Stimulated activated CD4-positive, alpha-beta T cell treated with anti-CD3 and anti-CD28 coated beads, Interleukin-4, amount 100 ng/mL, for 48 hours (primary cell): ENCODE measurements at places on chromosomes 3 and 15.

DNA sequence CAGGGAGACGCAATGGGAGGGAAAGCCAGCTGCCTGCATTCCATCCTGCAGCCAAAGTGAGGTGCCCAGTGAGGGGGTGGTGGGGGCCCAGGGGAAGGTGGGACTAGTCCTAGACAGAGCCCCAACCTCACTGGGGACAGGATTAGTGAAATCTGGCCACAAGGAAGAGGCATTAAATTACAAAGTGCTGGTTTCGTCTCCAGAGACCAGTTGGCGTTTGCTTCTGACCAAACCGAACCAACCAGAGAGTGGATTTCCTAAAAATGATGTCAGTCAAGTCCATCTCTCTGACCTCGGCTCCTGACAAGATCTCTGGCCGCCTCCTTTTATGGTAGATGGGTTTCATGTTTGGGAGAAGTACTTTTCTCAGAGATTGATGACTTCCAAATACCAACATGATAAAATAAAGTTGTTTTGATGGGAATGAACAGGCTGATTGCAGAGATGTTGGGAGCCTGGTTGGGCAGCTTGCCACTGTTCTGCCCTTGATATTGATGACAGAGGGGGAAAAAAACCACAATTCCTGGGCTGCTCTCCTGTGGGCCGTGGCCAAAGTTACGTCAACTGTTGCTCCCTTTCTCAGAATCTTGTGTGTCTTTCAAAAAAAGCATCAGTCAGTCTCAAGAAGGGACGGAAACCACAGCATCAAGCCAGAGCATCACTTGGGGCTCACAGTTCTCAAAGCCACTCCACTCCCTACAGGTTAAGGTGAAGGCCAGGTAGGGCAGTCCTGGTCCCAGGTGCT, 24.6 kb downstream of the ITGA11 start:
- DNase-seq = no peak

GRCh38 chr3:56260262-56260661, 208.0 kb downstream of the ERC2 start:
- DNase-seq = no peak

DNA sequence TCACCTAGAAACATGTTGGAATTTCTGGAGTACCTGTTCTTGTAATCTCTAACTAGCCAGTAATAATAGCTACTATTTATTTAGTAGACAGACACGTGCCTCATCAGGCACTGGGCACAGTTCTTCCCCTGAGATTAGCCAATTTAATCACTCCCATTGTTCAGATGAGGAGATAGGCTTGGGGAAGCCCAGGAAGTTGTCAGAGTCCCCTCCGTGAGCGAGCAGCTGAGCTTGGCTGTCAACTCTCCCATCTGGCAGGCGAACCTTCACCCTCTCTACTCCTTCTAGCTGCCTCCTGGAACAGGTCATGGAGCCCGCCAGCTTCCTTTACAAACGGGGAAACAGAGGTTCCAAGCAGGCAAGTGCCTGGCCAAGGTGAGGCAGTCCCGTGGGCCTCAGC, 31.1 kb upstream of the FGD5 start:
- no peak for DNase-seq

GRCh38 chr3:179174316-179174715, 26.2 kb downstream of the PIK3CA start:
- no peak for DNase-seq

- DNase-seq = no peak
Measured at GRCh38 chr3:16529264-16529663, 15.8 kb upstream of the RFTN1 start.

GRCh38 chr3:179603321-179603720, 1.1 kb downstream of the MRPL47 start:
- DNase-seq = no peak

GRCh38 chr3:12226031-12226430, 62.8 kb upstream of the PPARG start:
- no peak for DNase-seq

DNA sequence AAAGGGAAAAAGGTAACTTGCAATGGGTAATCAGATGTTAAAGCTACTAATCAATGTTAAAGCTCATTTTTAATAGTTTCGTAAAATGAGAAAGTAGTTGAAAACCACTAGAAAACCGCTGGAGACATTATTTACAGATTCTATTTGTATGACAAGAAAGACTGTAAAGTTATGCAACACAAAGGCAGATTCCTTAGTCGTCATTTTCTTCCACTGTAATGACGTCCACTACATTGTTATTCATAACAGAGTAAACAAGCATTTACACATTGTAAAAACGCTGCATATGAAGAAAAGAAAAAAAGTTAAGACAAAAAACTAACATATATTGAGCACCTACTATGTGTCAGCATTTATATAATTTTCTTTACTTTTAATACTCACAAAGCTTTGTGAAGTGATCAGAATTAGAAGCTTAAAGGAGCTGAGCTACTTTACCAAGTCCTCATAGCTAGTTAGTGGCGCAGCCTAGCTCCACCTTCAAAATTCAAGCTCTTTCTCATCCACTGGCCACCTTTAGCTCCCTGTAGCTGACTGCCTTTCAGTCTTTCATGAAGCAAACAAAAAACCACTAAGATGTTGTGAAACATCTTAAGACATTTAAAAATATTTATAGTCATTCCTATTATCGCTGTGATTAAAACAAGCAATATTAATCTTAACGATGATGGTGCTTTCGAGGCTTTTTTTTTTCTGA, 100.1 kb upstream of the CDIN1 start:
- DNase-seq = no peak

GRCh38 chr3:166351461-166351860, 514.2 kb upstream of the BCHE start:
- DNase-seq = no peak

DNA sequence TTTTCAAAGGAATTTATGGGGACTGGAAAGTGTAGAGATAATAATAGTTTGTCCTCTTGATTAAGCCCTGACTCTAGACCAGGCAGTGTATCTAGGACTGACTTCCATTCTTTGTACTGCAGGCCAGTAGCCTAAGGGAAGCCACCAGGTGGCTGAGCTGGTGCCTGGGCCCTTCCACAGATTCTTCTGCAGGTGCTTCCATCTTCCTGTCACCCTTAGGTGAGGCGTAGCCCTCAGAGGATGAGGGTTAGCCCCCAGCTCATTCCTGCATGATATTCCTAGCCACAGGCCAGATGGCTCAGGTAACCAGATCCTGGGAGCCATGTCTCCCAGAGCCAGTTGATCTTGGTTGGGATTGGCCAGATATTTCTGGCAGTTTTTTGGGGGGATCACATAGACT, 169.0 kb upstream of the IL12A start:
- no peak for DNase-seq

DNA sequence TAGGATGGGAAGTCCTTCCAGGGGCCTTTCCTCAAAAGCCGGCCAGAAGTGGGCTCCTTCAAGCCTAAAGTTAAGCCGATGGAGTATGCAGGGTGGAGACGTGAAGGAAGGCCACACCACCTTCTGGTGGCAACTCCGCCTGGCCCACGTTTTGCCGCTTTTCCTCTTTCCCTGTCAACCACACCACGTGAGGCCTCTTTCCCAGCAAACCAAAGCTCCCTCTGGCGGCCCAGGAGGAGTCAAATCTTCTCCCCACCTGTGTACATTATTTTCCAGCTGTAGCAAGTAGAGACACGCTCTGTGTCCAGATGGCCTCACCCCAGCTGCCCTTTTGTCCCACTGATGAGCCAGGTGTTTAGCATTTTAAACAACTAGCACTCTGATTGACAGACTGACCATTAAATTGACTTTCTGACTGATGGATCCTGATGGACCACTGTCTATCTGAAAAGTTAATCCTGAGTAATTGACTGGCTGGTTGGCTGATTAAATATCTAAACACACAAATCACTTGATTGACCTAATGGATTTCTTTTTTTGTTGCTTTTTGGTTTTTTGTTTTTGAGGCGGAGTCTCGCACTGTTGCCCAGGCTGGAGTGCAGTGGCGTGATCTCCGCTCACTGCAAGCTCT, 59.6 kb upstream of the ZBTB38 start:
- DNase-seq = no peak

DNA sequence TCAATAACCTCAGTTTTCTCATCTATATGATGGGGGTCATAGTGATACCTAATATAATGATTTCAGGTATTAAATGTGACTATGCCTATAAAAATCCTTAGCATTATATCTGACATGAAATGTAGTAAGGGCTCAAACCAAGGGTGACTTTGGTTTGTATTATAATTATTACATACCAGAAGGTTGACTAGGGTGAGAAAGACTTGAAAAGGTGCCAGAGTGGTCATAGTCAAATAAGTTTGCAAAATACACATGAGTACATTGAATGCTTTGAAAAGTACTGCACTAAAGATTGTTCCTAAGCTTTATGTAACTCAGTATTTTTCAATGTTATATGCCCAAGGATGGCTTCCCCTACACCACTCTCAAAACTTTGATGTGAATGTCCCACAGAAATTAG, 297.2 kb downstream of the ARPP21 start:
- no peak for DNase-seq

DNA sequence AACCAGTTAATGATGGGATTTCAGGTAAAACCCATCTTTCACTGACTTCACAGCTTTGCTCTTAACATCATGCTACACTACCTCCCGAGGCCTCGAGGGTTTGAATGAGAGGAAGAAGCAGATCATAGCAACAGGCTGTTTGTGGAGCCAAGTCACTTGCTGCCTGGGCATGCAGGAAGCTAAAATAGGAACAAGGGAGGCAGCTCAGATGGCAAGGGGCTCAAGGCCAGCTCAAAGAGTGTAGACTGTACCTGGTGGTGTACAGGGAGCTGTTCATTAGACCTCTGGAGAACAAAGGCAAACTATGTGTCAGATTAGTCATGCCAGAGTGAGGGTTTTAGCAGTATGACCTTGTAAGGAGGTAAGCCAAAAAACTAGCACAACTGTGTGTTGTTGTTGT, 28.8 kb downstream of the ARRDC4 start:
- no peak for DNase-seq

GRCh38 chr3:52218454-52218853, 7.0 kb downstream of the TLR9 start:
- DNase-seq = no peak

DNA sequence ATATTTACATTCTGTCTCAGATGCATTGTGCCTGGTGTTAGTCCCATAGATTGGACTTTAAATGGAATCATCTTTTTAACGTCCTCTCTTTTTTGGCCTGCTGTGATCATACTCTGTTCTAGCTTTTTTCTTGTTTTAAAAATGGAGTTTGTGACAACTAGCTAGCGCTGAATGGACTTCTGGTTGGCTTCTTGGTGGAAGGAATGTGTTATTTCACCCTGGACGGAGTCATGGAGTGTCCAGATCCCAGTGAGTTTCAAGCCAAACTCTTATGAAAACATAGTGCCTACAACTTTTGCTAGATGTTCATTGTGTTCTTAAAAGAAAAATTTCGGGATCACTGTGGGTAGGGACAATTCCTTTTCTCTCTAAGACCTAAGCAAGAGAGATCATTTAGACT, 192.6 kb downstream of the TCF12 start:
- DNase-seq = no peak

- DNase-seq = no peak
Measured at GRCh38 chr3:158084651-158085050, 21.6 kb downstream of the SHOX2 start.

DNA sequence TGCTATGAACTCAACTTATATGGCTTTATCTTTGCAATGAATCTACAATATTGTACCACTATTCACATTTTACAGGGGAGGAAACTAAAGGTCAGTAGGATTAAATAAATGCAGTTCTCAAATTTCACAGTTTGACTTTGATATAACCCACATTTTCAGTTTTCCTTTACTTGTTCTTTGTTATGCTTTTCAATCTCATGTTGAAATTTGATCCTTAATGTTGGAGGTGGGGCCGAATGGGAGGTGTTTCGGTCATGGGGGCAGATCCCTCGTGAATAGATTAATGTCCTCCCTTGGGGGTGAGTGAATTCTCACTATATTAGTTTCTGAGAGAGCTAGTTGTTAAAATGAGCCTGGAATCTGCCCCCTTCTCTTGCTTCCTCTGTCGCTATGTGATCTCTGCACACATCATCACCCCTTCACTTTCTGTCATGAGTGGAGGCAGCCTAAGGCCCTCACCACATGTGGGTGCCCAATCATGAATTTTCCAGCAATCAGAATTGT, 44.7 kb downstream of the CD200 start:
- no peak for DNase-seq

DNA sequence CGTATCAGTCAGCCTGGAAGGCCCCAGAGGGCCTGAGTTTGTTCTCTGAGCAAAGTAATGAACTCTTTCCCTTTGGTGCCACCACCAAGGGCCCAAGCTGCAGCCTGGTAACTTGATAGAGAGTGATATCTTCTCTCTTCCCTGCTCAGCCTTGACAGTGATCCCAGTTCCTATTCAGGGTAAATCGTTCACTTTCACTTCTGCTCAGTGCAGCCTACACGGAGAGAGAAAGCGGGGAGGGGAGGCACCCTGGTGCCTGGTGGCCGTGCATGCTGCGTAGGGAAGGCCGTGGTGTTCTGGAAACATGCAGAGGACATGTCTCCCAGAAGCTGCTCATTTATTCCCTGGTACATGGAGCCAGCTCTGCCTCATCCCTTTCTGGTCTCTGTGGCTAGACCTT, 54.9 kb downstream of the KIF9 start:
- DNase-seq = no peak

GRCh38 chr15:84764989-84765388, 16.6 kb downstream of the ZNF592 start:
- no peak for DNase-seq

- no peak for DNase-seq
Measured at GRCh38 chr3:185815391-185816282, 9.2 kb downstream of the IGF2BP2 start.

GRCh38 chr15:47552978-47553608, 164.2 kb upstream of the SEMA6D start:
- no peak for DNase-seq

DNA sequence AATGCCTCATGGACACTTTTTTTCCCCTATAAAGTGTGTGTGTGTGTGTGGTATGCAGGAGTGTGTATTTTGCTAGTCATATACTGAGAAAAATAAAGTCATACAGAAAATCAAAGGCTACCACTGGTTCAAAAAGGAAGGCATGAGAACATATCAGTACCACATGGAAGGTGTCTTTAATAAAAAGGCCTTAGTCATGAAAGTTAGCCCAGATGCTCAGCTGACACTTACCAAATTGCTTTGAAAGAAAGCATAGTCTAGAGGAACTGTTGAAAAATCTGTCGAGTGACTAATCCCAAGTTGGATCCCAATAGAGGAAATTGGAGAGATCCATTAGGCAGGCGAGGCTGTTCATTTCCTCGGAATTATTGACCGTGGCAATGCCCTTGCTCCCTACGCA, 432.9 kb upstream of the CFAP20DC start:
- no peak for DNase-seq

GRCh38 chr3:102258666-102259227, 176.1 kb upstream of the ZPLD1 start:
- no peak for DNase-seq

- DNase-seq = no peak
Measured at GRCh38 chr15:82532991-82533481, 7.2 kb downstream of the RPS17 start.

- no peak for DNase-seq
Measured at GRCh38 chr15:64739577-64740143, 35.7 kb downstream of the RBPMS2 start.

DNA sequence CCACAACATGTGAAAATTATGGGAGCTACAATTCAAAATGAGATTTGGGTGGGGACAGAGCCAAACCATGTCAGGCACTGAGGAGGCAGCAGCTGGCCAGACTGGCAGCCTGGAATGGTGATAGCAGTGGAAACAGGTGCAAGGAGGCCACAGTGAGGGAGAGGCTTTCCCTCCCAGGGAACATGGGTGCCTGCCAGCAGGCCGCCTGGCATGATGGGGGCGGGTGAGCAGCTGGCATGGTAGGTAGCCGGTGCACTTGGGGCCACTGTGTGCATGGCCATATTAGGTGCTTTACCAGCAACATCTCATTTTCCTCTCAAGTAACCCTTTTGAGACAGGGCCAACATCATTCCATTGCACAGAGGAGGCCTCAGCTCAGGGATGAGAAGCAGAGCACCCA, 18.3 kb upstream of the MRPS22 start:
- DNase-seq = no peak
